C1 segment of cervical spinal cord (tissue), 14 donors: ENCODE measurements at places on chromosomes 3 and 15.

- no peak for DNase-seq
Observed at GRCh38 chr15:69035205-69035917, 20.9 kb downstream of the NOX5 start.

GRCh38 chr15:49458145-49458544 is 35.1 kb downstream of the FGF7 start:
- DNase-seq, result no peak

DNA sequence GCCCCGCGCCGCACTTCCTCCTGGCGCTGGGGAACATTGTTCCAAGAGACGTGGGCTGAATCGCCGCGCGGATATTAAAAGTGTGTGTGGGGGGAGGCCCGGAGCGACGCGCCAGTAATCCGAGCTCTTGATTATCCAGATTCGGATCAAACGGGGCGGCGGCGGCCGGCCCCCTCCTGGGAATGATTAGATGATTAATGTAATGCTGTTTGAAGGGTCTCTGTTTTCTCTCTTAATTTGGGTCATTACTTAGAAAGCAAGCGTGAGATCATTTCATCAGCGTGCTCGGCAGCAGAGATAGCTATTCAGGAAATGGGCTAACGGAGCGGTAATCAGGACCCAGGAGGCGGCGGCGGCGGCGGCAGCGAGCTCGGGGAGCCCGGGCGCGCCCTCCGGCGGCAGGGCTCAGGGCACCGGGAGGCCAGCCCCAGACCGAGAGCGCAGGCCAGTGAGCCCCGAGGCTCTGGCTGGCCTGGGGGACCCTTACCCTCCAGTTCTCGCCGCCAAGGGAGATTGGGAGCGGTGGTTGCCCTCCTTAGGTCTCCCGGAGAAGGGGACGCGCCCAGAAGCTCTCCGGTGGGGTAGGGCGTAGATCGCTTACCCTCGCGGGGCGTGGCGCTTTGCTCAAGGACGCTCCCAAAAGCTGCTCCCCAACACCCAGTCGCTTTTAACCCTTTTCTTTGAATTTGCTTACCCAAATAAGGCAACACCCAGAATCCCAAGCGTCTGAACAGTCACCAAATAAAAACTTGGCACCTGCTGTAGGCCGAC is 4.5 kb downstream of the FEZF2 start:
- DNase-seq, result no peak

DNA sequence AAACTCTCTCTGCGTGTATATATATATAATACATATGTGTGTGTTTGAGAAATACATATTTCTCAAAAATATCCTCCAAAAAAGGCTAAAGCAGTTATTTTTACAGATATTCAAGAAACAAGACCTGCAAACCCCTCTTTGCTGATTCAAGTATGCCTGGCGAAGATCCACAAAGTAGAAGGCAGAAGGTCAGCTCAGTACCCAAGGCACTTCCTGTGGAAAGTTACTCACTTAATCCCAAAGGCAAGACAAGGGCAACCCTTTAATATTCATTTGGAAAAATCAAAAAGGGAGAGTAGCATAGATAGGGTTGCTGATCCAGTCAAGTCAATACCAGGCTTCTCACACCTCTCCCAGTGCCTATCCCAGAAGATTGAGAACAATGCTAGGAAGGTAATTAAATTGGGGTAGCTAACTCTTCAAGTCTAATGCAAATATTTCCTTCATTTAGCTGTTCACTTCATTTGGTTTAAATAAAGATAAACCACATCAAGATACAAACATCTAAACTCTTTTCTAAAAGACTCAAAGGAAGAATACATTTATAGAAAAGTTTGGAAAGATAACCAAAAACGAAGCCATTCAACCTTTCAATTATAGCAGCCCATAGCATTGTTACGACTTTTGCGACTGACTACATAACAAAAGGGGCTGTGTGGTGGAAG is 7.2 kb downstream of the COX17 start:
- no peak for DNase-seq

DNA sequence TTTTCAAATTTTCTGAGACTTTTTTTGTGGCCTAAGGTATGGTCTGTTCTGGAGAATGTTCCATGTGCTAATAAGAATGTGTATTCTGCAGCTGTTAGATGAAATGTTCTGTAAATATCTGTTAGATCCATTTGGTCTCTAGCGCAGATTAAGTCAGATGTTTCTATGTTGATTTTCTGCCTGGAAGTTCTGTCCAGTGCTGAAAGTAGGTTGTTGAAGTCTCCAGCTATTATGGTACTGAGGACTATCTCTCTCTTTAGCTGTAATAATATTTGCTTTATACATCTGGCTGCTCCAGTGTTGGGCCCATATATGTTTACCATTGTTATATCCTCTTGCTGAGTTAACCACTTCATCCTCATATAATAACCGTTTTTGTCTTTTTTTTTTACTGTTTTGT is 13.2 kb upstream of the TUBGCP5 start:
- no peak for DNase-seq

- no peak for DNase-seq
Observed at GRCh38 chr3:32948625-32949445, 2.6 kb upstream of the CCR4 start.

DNA sequence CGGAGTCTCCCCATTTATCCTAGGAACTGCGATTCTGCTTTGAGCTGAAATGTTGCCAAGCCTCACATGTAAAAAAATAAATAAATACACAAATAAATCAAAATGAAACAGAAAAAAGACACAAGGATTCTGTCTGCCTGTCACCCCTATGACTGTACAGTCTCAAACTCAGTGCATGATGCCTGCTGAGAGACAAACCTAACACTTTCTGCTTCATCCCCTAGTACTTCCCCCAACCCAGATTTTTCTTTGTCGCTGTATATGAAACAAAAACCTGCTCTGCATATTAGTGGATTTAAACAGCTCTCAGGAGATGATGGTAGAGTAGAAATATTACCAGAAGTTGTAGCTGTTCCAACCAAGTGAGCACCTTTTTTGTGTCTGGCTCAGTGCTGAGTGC is 530.7 kb upstream of the CFAP20DC start:
- no peak for DNase-seq

GRCh38 chr3:4739289-4740236 is 239.7 kb upstream of the BHLHE40 start:
- DNase-seq, result no peak

- DNase-seq, result no peak
Observed at GRCh38 chr3:134357914-134358811, 16.1 kb downstream of the AMOTL2 start.

GRCh38 chr3:172786036-172786435 is 35.5 kb downstream of the ECT2 start:
- no peak for DNase-seq

GRCh38 chr3:122890077-122890719 is 95.3 kb downstream of the SLC49A4 start:
- DNase-seq, result no peak

DNA sequence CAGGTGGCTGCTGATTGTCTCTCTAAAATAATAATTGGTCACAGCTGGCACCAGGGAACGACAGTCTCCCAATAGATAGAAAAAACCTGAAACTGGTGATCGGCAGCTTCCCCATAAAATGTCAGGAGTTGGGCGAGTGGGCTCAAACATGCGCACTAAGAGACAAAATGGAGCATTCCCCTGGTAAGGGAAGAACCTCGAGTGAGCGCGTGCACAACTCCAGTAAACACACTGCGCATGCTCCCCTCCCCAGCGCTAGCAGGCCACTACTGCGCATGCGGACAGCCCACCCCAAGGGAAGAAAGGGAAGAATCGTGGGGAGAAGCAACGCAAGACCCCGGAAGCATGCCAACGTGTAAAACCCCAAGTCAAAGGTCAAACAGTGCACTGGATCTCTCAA is 7.7 kb upstream of the STARD5 start:
- DNase-seq, result no peak

GRCh38 chr3:60698117-60698516 is 553.1 kb downstream of the FHIT start:
- DNase-seq, result no peak
